ENCODE measurements at places on chromosomes 3 and 15. TPM values are rescaled to one million over a fixed set of nuclear protein-coding genes. Genes with fewer than 3 reads are reported as not detected.

- DNase-seq: no peak
Observed at GRCh38 chr15:39360452-39360851, 220.4 kb upstream of the THBS1 start.

GRCh38 chr3:56930706-56931105 is 129.0 kb upstream of the ARHGEF3 start:
- no peak for DNase-seq

DNA sequence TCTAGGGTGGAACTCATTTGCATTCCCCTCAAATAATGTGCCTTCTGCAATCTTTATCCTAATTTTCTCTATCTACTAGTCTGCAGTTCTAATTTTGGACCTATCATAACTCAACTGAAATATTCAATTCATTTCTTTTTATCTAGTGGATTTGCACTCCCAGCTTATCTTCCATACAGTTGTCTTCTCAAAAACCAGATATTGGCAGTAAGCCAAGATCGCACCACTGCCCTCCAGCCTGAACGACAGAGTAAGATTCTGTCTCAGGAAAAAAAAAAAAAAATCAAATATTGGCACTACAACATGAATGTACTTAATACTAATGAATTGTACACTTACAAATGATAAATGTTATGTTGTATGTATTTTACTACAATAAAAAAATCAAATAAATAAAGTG is 18.0 kb upstream of the CHMP2B start:
- DNase-seq: no peak

- DNase-seq: no peak
Observed at GRCh38 chr15:48667701-48668100, 22.2 kb upstream of the FBN1 start.

DNA sequence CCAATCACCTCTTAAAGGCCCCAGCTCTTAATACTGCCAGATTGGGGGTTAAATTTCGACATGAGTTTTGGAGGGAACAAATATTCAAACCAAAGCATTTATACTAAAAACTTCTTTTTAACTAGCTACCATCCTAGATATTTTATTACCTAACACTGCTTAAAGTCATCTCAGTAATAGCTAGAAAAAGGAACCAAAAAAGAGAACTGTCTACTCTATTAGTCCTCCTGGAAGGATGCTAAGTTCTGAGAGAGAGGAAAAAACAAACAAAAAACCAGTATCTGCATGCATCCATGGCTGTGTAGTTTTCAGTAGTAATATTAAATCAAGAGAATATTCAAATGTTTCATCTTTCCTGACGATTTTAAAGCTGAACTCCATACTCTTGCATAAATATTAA is 5.8 kb downstream of the CPOX start:
- no peak for DNase-seq

DNA sequence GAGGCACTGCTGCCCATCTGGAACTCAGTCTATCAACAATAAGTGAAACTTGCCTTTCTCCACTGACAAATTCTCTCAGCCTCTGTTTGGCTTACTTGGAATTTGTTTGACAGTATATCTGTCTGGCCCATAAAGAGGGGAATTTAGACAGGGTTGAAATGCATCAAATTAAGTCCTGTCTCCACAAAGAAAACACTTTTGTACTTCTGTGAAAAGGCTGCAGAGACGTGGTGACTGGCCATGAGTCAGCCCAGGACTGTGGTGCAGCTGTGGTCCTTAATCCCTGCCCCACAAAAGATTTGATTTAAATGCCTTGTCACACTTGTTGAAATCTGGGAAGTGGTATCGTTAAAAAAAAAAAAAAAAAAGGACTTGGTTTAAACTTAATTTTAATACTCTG is 47.5 kb downstream of the RYR3 start:
- no peak for DNase-seq

FNDC3B gene
- total RNA-seq: 82.4 TPM

GOLGA6B gene
- total RNA-seq: not detected

THRB gene
- 15.4 TPM for total RNA-seq

All from left cardiac atrium (tissue), 4 donors.